ENCODE measurements at places on chromosomes 16 and 17.
A peak's percentile ranks its signal among the peaks of the same experiment; 100 is the strongest.

GRCh38 chr16:85172455-85173145, 60.3 kb upstream of the CIBAR2 start:
- DNase-seq, result peak; percentile 19

DNA sequence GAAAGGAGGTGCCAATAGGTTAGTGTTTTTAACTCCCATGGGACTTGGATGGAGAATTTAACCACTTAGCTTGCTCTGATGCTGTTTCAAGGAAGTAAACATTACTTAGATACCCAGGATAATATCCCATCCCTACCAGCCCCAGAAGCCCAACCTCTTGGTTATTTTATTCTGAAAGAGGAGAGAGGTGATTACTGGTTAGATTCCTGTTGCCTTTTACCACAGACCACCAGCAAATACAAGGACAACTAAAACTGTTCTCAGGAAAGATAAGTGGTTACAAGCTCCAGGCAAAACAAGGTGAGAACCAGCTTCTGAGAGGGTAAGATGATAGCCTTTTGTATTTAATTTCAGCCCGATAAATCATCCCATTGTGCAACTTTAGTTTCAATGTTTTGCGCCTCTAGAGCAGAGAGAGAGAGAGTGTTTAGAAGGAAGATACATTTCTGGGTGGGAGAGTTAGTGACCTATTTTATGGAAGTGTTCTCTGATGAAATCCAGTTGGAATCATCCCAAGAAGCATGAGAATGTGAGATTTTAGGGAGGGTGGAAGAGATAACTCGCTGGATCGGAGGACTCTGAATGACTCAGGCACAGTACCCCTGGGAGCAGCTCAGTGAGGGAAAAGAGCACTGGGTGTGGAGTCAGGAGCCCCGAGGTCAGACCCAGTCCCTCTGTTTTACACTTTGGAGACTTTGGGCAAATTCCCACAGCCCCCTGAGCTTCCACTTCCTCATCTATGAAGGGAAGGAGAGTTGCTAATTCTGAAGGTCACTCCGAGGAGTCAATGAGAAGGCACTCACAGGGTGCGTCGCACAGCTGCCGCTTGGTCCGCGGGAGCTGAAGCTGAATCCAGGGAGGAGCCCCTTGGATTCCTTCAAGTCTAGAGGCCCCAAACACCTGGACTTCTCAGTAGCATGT, 12.1 kb downstream of the GLP2R start:
- DNase-seq, result peak; percentile 100

DNA sequence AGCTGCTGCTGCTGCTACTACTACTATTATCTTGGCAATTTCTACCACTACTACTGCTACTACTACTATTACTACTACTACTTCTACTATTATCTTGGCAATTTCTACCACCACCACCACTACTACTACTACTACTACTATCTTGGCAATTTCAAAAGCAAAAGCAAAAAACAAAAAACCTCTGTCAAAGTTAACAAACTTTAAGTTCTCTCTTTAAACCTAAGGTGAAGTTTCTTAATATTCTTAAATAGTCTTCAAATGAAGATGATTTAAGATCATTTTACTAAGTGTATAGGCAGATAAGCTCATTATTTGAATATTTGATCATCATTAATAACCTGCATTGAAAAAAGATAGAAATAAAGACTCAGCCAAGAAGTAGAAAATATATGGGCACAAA, 118.5 kb downstream of the BRIP1 start:
- no peak for DNase-seq

DNA sequence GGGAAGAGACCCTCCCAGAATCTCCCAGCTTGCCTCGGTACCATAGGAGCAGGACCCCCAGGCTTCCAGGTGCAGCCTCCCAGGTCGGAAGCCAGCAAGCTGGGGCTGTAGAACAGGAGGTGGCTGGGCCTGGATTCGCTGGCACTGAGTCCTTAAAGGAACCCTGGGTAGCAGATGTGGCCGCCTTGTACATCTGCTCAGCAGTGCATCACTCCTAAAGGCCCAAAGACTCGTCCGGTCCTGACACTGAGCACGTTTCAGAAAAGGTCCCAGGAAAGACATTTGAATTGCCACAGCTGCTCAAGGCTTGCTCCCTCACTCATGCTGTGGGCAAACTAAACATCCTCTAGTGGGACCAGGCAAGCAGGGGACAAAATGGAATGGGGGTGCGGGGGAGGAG, 172.8 kb downstream of the RAB11FIP4 start:
- no peak for DNase-seq

DNA sequence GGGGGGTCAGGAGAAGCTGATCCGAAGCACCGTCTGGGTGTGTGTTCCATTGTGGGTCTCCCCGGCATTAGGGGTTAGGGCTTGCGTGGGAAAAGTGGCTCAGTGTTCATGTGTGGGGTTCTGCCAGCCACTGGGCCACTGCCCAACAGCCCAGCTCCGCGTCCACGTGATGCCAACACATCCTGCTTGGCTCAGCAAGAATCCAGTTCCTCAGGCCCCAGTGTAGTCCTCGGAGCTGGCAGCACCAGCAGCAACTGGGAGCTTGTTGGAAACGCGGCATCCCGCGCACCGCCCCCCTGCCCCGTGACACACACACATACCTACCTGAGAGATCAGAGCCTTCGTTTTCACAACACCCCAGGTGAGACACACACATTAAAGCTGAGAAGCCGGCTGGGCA, 18.9 kb downstream of the LGALS9 start:
- DNase-seq, result no peak

DNA sequence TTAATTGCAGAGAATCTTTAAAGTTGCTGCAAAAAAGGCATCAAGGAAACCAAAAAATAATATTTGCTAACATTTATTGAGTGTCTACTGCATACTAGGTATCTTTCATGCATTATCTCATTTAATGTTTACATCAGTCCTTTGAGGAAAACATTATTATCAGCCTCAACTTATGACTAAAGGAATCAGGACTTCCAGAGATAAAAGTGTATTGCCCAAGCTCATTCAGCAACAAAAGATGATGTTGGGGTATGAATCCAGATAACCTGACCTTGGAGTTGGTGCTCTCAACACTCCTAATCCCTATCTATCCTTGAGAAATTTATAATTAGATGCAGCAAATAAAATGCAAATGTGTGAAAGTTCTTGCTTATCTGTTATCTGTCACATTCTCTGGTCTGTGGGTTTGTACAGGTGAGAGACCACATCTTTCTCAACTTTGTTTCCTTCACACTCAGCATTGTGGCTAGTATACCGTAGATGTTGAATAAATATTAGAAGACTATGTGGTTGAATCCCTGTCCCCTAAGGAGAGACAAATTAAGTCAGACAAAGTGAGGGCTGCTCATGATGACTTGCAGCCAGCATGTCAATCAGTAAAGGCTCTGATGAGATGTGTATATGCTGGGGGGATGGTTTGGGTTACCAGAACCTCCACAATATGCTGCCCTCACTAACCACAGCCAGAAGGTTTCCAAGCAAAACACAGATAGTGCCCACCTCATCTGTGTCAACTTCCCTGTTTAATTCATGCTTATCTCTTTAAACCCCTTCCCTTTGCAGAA, 82.6 kb downstream of the NOG start:
- DNase-seq, result no peak

DNA sequence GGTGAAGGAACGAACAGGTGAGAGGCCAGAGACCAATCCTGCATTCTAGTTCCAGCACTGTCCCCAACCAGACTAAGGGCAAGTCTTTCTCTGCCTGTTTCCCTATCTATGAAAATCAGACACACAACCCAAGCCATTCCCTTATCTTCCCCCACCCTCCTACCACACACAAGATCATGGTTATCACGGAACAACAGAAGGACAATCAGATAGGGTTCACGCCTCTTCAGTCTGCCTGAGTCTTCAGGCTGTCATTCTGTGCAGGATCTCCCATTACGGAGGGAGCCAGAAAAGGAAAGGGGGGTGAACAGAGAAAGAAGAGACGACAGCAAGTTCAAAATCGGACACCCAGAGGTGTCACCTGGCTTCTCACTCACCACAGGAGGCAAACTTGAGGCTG, 11.1 kb downstream of the TLE7 start:
- no peak for DNase-seq

DNA sequence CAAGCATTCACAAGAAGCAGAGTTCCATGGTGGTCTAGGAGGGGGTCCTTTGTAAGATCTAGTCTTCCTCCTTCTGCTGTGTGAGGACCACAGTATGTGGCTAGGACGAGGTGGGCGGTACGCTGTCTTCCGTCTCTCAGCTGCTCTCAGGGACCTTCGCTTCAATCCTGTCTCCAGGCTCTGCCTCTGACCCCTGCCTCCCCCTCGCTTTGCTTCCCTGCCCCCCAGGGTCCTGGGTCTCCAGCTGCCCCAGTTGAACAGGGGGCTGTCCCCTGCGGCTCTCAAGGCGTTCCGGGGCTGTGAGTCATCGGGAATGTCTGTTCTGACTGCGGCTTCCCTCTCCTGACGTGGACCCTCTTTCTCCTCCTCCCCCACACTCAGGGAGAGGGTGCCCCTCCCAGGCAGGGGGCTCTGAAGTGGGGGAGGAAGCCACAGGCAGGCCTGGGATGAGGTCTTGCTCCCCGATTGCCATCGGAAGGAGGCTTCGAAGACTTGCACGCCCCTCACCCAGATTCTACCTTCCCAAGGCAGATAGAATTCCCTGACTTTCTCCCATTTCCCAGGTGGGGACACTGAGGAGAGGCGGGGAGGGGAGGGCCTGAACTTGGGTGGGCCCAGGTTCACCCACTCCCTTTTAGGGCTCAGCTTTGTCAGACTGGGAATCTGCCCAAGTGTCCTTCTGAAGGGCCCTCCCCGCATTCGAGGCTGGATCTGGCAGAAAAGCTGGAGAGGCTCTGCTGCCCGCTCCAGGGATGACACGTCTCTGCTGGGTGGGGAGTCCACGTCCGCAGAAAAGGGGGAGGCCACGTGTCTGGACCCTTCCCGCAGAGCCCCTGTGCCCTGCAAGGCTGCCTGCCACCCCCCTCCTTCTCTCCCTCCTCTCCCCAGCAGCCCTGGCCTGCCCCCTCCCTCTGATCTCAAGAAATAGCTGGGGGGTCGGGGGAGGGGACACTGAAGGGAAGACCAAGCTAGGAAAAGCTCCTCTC, 9.1 kb upstream of the COL1A1 start:
- no peak for DNase-seq

DNA sequence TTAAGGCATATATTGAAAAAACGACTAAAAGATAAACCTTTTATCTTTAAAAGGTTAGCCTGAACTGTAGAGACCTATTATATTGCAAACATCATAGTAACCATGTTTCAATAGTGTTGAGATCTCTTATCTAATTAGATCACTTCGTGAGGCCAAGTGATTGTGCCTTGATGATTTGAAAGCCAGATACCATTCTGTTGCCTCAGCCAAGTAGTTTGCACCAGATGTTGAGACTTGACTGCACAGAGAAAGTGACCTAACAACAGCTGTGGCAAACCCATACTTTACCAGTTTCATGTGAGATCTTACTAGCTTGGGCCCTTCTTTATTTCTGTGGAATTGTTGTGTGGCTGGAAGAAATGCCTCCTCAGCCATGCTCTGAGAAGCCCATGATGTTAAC, 717.3 kb downstream of the KCNJ2 start:
- no peak for DNase-seq

DNA sequence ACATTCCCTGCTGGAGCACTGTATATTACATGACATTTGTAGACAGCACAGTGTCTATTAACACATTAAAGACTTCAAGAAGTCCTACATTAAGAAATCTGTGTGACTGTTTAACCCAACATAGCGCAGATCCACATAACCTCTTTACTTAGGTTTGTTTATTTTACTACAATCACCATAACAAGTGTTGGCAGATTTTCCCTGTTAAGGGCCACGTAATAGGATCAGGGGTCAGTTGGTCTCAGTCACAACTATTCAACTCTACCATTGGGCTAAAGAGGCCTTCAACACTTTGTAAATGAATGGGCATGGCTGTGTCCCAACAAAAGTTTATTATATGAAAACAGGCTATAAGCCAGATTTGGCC, 51.3 kb upstream of the ADORA2B start:
- DNase-seq, result no peak

DNA sequence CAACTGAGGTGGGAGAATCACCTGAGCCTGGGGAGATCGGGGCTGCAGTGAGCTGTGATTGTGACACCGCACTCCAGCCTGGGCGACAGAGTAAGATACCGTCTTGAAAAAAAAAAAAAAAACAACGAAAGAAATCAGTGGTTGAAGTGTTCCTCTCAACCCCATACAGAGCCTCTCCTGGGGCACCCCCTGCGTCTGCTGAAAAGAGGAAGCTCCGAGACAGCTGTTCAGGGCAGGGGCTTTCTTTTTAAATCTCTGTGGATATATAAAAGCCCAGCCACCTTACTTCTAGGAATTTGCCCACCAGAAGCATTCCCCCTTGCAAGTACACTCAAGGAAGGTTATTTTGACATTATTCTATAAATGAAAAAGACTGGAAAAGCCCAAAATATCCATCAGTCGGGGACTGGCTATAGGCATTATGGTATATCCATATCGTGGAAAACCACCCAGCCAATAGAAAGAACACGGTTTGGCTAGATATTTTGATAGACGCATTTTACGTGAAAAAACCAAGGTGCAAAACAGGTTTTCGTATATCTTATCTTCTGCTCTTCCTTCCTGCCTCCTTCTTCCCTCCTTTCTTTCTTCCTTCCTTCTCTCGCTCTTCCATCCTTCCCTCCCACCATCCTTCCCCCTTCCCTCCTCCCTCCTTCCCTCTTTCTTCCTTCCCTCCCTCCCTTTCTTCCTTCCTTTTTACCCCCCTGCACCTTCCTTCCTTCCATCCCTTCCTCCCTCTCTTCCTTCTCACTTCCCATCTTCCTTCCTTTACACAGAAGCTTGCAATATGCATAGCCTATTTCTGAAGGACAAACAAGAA, 9.2 kb upstream of the CCL22 start:
- no peak for DNase-seq

- DNase-seq, result no peak
Measured at GRCh38 chr17:19719355-19720209, 3.2 kb upstream of the SLC47A2 start.
